Endodermal cell (in vitro differentiated cells): ENCODE measurements at places on chromosomes 13 and 19.
A peak's percentile ranks its signal among the peaks of the same experiment; 100 is the strongest.

GRCh38 chr13:42170029-42170428 is 101.9 kb upstream of the AKAP11 start:
- DNase-seq, result peak; percentile 82

DNA sequence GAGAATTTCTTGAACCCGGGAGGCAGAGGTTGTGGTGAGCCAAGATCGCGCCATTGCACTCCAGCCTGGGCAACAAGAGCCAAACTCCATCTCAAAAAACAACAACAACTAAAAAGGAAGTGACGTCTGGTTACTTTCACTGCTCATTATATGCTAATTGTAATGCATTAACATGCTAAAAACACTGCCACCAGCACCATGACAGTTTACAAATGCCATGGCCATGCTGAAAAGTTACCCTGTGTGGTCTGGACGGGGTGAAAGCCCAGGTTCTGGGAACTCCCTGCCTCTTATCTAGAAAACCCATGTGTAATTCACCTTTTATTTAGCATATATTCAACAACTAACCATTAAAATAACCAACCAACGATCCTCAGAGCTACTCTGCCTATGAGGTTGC is 28.1 kb downstream of the CPT1C start:
- DNase-seq, result no peak

- no peak for DNase-seq
Observed at GRCh38 chr13:25963674-25964073, 88.1 kb downstream of the SHISA2 start.

DNA sequence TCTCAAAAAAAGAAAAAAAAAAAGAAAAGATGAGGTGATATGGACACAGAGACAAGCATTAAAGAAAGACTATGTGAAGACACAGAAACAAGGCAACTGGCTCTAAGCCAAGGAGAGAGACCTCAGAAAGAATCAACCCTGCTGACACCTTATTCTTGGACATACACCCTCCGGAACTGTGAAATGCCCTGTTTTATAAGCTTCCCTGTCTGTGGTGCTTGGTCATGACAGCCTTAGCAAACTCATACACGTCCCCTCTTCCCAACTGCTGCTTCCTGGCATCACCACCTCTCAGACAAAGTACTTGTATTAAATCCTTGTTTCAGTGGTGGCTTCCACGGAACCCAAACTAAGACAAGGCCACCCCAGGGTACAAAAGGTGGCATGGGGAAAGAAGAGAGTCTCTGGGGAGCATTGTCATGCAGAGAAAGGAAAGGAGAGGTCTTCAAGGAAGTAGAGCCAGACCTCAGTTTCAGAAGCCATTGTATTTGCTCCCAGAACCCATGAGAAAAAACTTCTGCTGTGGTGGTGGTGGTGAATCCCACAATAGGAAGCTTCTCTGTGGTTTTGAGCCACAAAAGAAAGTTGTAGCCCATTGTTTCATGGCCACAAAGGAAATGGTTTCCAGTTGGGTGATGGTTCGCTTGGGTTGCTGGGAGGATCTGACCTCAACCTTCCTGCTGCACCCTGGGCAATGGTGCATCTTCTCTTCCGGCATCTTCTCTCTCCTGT is 16.3 kb upstream of the TSPAN16 start:
- no peak for DNase-seq

GRCh38 chr19:23774106-23774505 is 15.4 kb upstream of the ZNF681 start:
- no peak for DNase-seq

GRCh38 chr13:46185634-46186033 is 3.7 kb upstream of the LCP1 start:
- no peak for DNase-seq

DNA sequence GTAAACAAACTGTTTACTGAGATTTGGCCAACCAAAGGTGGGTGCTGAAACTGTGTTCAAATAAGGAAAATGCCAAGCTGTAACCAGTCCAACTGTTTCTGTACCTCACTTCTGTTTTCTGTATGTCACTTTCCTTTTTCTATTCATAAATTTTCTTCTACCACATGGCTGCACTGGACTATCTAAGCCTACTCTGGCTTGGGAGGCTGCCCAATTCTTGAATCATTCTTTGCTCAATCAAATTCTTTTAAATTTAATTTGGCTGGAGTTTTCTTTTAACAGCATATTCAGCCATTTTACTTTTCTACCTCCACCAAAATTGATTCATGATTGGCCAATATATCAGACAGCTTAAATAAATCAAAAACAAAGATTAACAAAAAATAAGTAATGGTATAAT is 1575.5 kb upstream of the SPRY2 start:
- DNase-seq, result no peak

DNA sequence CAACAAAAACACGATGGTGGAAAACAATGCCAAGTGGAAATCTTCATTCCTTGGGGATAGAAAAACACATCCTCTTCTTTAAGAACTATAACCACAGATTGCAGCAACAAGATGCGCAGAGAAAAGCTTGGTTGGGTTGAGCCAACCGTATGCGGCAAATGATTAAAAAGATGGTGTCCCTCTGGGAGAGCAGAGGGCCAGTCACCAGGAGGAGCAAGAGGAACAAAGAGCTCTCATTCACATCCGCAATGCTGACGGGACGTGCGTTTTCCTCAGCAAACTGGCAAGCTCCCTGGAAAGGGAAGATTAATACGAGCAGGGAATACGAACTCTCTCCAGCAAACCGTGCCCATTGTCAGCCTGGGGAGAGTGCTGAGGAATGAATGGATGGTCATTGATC is 141.6 kb downstream of the KATNAL1 start:
- no peak for DNase-seq

DNA sequence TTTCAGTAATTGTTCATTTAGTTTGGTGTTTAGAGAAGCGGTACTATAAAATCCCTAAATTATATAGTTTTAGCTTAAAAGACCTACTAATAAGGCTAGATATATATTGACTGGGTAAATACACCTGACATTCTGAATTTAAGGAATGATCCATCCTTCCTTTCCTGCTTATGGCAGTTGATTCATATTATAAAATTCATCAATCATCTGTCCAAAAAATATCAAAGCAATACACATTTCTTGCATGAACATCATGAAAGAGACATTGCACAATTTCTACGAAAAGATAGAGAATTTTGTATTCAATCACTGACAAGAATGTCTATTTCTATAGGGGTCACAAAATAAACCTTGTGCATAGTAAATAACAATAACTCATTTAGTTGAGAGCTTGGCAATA is 514.9 kb downstream of the SLITRK6 start:
- DNase-seq, result no peak
